Naive B cell (primary cell): ENCODE measurements at places on chromosomes 7 and 10. TPM values are rescaled to one million over a fixed set of nuclear protein-coding genes. Genes with fewer than 3 reads are reported as not detected.

The CCZ1B gene
- polyA plus RNA-seq: 26.3 TPM

The EFCAB10 gene
- polyA plus RNA-seq: not detected

The C10orf143 gene
- 15.7 TPM for polyA plus RNA-seq

The MYL10 gene
- polyA plus RNA-seq: not detected

The PRKAR2B gene
- 1.1 TPM for polyA plus RNA-seq

The LRGUK gene
- not detected for polyA plus RNA-seq

The PALD1 gene
- 0.78 TPM for polyA plus RNA-seq

The CLEC5A gene
- polyA plus RNA-seq: not detected

The PHYH gene
- 7.6 TPM for polyA plus RNA-seq
